NCI-H187 treated with DMSO at 0.1 percent for 48 hours (cell line): ENCODE measurements at places on chromosomes 7 and 10.

- DNase-seq: no peak
These were observed 157.4 kb downstream of the CACNB2 start for GRCh38 chr10:18297659-18298058.

- no peak for DNase-seq
These were observed 68.5 kb upstream of the HECTD2 start for GRCh38 chr10:91341686-91342085.

DNA sequence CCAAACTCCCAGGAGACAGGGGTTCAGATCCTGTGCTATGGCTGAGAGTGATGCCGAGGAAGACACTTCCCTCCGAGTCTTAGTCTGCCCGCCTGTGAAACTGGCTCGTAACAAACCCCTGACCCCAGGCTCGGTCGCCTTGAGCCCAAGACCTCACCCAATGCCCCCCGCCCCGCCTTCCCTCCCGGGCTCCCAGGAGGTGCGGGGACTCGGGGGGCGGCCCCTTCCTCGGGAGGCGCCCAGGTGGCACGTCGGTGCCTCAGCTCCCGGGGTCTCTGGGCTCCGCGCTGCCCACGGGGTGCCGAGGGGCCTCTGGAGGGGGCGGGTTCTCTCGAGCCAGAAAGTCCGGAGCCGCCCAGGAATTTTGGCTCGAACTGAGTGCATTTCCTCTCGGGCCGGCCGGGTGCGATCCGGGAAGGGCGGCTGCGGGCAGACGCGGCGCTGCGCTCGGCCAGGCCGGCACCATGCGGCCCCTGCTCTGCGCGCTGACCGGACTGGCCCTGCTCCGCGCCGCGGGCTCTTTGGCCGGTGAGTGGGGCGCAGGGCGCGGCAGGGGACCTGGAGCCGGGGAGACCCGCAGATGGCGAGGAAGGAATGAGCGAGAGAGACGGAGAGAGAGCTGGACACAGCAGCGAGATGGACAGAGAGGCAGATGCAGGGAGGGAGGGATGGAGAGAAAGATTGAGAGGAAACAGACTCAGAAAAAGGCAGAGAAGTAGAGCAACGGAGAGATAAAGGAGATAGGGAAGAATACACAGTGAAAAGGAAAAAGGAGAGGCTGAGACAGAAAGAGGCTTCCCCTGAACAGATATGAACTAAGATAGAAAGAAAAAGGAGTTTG, at the start of gene PLAC9:
PLAC9 (plus strand) TSS at position 432 of the 841 bp plus-strand sequence; CDS start at position 465, 33 bp downstream.
- DNase-seq: no peak

- no peak for DNase-seq
These were observed 61.4 kb downstream of the ABI1 start for GRCh38 chr10:26799342-26799741.

- no peak for DNase-seq
These were observed 75.9 kb downstream of the CREB5 start for GRCh38 chr7:28488061-28488791.

DNA sequence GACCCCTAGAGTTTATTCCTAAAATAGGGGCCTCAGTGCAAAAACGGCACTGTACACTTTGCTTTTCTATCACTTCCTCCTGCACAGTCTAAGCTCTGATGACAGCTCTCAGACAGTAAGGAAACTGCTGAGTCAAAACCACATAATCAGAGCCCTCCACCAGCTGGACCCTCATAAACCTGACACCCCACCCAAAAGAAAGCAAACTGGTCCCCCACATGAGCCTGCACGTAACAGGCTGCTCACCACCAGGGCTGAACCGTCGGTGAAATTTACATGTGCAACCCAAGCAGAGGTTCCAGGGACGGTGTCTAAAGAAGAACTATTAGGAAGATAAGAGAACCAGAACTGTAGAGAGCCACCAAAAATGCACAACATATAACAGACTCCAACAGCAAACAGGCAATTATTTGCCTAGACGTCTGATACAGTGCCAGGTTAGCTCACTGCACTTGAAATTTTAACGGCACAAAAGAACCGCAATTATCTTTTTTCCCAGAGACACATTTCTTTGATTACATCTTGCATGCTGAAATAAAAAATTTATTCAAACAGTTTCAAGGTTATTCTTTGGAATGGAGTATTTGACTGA, 19.6 kb downstream of the SGMS1 start:
- no peak for DNase-seq

- DNase-seq: no peak
These were observed 73.8 kb upstream of the FAM180A start for GRCh38 chr7:135822376-135822775.

DNA sequence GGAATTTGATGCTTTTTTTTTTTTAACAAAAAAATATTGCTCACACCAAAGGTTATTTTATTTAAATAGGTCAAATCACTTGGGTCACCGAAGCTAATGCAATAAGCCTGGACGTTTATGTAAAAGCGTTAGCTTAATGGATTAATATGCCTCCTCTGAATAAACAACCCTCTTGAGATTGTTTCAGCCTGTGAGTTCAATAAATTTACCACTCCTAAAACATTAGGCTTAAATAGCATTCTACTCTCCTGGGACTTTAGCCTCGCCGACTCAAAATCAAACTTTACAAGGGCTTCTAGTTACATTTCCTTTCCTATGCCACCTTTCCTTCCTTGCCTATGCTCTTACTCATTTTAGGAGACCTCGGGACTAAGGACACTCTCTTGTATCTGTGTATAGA, 79.3 kb downstream of the DNAJB9 start:
- DNase-seq: no peak

- no peak for DNase-seq
These were observed 147.1 kb downstream of the BUB3 start for GRCh38 chr10:123301077-123301857.

- no peak for DNase-seq
These were observed 153.7 kb downstream of the TNS3 start for GRCh38 chr7:47428052-47428767.

DNA sequence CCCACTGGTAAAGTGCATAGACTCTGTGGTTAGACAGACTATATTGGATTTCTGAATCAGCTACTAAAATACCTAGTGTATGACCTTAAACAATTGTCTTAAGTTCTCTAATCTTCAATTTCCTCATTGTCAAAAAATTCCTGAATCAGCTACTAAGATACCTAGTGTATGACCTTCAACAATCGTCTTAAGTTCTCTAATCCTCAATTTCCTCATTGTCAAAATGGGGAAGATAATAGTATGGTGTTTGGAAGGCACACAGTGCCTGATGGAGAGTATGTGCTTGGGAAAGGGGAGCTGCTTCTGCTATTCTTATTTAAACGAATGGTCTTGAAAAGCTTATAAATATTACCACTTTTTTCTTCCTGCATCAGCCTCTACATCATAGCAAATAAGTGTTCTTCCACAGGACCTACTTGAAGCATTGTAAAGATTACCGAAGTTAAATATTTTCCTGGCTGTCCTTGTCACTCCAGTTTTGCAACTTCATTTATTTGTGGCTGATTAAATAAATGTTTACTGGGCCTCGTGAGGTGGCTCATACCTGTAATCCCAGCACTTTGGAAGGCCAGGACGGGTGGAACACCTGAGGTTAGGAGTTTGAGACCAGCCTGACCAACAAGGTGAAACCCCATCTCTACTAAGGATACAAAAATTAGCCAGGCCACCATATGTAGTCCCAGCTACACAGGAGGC, 64.4 kb upstream of the ITGA8 start:
- DNase-seq: no peak
